ENCODE measurements at places on chromosomes 7 and 10. TPM values are rescaled to one million over a fixed set of nuclear protein-coding genes. Genes with fewer than 3 reads are reported as not detected.

The STAMBPL1 gene
- 40.2 TPM for total RNA-seq

The ZNF107 gene
- 19.7 TPM for total RNA-seq

GRCh38 chr10:112184052-112184371 lies 447 bp upstream of the GPAM start:
- DNase-seq, result no peak

DNA sequence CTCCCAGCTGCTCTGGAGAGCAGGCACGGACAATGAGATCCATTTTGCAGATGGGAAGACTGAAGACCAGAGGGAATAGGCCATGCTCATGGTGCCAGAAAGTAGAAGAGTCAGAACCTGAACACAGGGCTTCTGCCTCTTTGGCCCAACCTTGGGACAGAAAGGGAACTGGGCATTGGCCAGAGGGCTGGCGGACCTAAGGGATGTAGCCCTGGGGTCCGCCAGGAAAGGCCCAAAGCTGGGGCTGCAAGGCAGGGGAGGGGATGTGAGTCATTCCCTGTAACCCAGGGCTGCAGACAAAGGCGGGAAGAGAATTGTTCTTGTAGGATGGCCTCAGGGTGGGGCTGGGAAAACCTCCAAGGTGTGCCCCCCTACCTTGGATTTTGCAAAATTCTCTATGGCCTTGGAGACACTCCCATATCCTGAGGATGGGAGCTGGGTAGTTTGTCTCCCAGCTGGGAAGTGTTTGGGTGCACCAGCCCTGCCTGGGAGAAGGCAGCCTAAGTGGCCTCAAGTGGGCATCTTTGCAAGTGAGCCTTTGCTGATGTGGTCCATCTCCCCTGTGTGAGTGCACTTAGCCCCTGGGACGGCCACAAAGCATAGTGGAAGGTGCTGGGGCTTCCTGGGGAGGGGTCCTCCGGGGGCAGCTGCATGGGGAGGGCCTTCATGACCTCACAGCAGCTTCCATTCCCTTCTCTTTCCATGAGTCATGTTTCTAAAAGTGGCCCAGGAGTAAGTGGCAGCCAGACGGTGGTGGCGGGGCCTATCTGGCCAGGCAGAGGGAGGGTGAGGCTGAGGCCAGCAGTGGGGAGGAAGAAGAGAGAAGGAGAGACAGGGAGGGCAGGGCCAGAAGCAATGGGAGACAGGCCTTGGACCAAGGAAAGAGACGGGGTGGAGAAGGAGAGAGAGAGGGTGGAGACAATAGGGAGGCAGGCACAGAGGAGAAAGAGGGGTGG lies 9.2 kb downstream of the AQP1 start:
- DNase-seq, result no peak

The OPN1SW gene
- total RNA-seq, result not detected

The TMEM236 gene
- total RNA-seq, result 0.05 TPM

- no peak for DNase-seq
These were observed 56.5 kb downstream of the PLXDC2 start for GRCh38 chr10:19872504-19873271.

The ADAM12 gene
- 1.2 TPM for total RNA-seq

The TAS2R16 gene
- total RNA-seq, result not detected

- no peak for DNase-seq
These were observed 519.5 kb downstream of the GRID1 start for GRCh38 chr10:85847085-85847484.

DNA sequence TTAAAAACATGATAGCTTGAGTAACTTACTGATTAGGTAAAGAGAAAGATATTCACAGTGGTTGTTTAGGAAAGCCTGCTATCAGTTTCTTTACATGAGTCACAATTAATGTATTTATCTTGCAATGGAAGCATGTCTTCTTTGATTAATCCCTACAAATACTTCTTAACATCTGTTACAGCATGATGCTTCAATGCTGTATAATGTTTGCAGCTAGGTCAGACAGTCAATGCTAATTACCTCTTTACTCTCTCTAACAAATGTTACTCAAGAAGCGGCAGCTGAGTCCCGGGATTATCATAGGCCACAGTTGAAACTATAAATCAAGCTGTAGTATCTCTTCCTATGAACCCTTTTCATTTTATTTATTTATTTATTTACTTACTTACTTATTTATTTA lies 33.2 kb downstream of the ACBD5 start:
- no peak for DNase-seq

DNA sequence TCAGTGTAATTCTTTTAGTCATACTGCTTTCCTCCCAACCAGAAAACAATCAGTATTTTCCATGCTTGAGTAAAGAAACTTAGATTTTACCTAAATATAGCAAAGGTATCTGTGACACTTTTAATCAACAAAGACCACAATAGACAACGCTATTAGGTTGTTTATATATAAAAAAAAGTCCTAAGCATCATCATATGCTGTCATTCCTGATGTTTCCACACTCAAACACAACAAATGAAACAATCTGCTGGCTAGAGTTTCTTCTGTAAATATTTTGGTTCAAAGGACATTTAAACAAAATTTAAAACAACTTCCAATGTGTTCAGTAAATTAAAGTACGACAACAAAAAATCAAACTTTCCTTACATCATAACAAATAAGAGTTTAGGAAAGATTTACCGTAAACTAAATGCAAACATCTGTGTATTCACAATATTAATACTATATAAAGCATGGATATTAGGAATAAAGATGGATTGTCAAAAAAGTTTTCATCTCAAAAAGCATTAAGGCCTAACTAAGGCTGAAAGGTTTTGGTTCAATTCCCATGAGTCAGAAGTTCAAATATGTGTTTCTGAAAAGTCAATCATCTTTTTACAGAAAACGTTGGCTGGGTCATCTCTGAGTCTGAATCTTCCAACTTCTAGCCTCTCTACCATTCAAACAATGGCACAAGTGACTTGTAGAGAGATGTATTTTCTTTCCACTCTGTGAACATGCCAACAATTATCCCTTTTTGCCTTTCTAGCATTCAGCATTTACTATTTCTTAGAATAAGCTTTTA lies 157.1 kb downstream of the CRPPA start:
- no peak for DNase-seq

DNA sequence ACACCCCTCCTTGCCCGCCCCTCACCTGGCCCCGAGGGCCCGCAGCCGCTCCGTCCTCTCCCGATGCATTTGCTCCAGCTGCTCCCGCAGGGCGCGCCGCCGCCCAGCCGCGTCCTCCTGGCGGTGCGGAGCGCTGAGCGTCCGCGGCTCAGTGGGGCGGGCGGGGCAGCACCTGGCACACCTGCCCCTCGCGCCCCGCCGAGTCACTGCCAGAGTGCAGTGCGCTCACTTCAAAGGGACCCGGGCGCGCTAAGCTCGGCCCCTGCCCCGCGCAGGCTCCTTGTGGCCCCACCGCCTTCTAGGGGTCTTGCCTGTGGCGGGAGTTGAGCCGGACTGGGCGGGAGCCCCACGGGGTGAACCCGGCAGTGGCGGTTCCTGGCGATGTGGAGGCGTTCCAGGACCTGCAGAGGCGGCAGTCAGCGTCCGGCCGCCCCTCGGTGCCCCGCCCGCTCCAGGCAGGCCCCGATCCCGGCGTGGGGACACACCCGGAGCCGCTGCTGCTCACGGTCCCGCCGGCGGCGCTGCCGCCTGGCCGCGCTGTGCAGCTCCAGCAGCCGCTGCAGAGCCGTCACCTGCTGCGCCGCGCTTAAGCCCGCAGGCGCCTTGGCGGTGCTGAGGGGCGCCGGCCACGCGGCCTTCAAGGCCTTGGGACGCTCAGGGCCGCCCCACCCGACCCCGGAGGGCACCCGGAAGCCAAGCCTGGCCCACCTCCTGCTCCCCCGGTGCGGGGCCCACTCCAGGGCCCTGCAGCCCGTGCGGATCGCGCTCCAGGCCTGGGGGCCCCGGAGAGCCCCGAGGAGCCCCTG lies 6.7 kb downstream of the ATP6V1F start:
- peak; percentile 78 for DNase-seq

- no peak for DNase-seq
These were observed 211.7 kb downstream of the DKK1 start for GRCh38 chr10:52525761-52526160.

DNA sequence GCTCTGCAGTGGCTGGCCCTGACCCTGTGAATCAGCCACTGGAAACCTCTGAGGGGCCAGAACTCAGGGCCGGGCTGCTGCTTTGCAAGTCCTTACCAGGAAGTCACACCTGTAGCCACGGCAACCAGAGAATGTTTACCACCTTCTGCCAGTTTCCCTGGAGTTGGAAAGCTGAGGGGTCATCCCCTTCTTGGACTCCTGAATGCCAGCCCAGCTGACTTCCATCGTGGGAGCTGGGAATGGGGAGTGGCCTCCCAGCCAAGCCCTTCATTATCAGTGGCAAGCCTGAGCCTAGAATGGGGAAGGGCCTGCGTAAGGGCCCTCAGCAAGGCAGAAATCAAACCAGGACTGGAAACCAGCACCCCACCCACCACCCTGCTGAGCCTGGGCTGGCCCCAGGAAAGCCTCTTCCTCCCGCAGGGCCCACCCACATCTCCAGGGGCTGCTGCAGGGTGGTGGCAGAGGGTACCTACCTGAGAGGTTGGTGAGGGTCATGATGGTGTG lies 6.5 kb upstream of the CRHR2 start:
- DNase-seq, result no peak

The CCDC3 gene
- 0.18 TPM for total RNA-seq

The INA gene
- 0.32 TPM for total RNA-seq

The SLC26A5 gene
- not detected for total RNA-seq

DNA sequence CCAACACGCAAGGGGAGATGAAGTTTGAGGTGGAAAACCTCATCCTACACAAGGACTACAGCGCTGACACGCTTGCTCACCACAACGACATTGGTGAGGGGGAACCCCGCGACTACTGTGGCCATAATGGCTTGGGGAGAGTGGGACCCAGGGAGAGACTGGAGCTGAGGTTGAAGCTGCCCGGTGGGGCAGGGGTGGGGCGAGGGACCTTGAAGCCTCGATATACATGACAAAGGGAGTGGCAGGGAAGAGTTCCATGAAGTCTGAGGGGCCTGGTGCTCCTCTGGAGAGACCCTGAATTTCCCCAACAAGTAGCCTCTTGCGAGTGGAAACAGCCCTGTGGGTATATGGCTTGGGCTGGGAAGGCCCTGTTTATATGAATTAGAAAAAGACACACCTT lies 3.1 kb downstream of the PLAU start:
- no peak for DNase-seq

GRCh38 chr10:64275774-64276173 lies 754.6 kb downstream of the REEP3 start:
- DNase-seq, result no peak

The SPDYE9 gene
- total RNA-seq, result not detected

The GFRA1 gene
- total RNA-seq, result 0.11 TPM

DNA sequence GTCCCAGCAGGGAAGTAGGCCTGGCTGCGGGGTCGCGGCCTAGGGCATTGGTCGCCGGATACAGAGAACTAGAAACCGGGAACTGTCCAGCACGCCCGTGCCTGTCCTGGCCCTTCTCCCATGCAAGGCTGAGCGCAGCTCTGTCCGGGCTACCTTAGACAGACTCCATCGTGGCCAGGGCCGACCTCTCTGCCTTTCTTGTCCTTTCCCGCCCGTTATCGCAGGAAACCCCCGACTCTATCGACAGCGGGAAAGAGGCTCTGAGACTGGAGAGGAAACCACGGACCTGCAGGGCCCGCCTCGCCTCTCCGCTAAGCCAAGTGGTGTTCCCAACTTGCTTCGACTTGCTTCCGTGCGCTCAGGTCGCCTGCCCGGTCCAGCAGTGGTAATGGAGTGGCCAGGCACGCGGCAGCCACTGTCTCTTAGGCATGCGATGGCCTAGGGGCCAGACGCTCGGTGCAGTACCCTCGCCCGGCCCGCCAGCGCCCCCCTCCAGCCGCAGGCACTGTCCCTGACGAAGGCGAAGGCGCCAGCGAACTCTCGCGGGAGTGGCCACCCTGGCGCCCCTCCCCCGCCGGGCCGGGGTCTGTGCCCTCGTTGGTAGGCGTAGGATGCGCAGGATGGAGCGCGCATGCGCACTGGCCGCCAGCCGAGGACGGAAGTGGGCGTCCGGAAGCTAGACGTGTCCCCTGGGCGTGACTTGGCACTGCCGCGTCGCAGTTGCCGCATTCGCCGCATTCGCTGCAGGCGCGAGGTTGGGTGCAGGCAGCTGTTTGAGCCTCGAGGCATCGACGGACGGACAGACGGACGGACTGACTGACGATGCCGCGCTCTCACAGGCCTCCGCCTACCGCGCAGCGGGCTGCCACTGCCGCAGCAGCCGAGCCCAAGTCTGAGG lies 54.4 kb downstream of the MCMBP start:
- DNase-seq, result peak; percentile 45

DNA sequence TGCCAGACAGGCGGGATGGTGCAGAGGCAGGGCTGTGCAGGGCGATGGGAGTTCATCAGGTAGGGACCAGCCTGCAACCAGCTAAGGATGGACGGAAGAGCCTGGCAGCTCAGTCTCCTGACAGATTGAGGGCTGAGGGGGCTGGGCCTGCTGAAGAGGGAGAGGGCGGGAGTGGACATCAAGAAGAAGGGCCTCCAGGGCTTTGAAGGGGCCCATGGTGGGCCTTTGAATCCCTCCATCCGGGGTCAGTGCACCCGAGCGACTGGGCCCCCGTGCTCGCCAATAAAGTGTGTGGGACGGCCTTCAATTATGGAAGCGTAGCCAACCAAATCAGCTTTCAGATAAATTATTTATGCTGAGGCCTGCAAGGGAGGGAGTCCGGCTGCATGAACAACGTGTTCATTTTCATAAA lies 431.2 kb downstream of the RPS24 start:
- no peak for DNase-seq

DNA sequence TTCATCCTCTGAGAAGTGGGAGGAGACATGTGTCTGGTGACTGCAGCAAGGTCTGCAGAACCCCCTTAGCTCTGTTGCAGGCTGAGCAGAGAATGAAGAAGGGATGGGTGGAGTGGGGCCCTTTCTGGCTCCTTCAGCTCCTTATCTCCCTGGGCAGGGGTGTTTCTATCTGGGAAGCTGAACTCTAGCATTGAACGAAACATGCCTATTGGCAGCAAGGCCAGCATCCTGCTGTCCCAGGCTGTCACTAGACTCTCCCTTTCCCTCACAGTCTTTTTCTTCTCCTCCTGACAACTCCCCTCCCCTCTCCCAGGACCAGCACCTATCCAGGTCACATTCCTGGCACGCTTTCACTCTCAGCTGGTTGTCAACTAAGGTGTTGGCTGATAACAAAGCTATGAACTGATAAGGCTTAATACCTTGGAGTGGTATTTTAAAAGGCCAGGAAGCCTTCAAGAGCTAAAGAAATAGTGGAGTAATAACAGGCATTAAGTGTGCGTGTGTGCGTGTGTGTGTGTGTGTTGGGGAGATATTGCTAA lies 128.8 kb upstream of the FZD8 start:
- DNase-seq, result no peak

The CCL24 gene
- total RNA-seq, result not detected

DNA sequence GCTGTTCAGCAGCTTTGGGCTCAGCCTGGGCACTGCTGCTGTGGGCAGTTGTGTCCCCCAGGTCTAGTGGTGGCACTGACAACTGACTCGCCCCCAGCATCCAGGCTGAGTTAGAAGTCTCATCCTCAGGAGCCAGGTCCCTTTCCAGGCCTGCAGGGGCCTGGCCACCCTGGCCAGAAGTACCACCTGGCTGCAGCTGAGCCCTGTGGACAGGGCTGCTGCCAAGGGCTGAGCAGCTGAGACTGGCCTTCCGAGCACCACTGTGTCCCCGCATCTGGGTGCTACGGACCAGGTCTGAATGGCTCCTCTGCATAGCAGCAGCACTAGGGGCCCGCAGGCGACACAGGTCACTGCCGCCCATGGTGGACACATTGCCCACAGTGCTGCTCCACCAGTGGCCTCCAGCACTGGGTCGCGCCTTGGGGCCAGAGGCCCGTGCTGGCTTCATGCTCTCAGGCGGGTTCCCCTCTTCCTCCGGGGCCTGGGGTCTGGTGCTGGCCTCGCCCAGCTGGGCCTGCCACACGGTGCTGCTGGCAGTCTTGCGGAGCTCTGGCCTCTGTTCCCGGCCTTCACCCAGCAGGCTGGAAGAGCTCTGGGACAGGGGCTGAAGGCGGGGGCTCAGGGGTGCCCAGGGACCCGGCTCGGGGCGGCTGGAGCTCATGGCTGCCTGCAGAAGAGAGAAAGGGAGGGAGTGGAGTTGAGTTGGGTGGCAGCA lies 6.2 kb downstream of the GPRIN2 start:
- DNase-seq, result no peak
